Kidney (tissue), 22 donors: ENCODE measurements at places on chromosomes 13 and 19. TPM values are rescaled to one million over a fixed set of nuclear protein-coding genes. Genes with fewer than 3 reads are reported as not detected.

DNA sequence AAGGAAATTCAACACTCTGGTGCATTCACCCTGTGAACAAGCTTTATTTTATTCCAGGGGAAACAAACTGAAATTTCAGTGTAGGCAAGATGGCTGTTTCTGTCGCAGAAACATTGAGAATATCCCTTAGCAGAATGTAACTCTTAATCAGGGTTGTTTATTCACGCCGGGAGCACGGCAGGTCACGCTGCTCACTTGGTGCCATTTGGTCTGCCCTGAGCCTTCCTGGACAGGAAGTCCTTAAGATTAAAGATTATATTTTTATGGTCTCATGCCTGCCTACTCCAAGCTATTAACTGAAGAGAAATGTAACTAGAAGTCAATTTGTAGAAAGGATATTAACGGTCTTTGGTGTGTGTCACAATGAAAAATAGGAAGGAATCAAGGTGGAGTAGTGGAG lies 185.3 kb upstream of the ARGLU1 start:
- no peaks in the 10 kb centered on the region for H3K36me3 ChIP-seq
- H3K4me1 ChIP-seq: no peaks in the 10 kb centered on the region
- no peaks in the 10 kb centered on the region for H3K27me3 ChIP-seq
- DNase-seq: no peak

SELENOV gene
- not detected for total RNA-seq

- no peak for DNase-seq
- no peak overlapping the region for H3K27ac ChIP-seq
- no peaks in the 10 kb centered on the region for H3K4me1 ChIP-seq
- no peak overlapping the region for H3K4me3 ChIP-seq
These were observed 67.8 kb downstream of the SACS start for GRCh38 chr13:23365652-23366051.

- peak; percentile 97 for DNase-seq
- H3K27me3 ChIP-seq: no peaks in the 10 kb centered on the region
- peak within 1 kb of the TSS; percentile 99 for H3K27ac ChIP-seq
- H3K36me3 ChIP-seq: no peaks in the 10 kb centered on the region
- peak within 1 kb of the TSS; percentile 91 for H3K4me3 ChIP-seq
These were observed at the start of gene LSR for GRCh38 chr19:35248310-35249145. TSS of gene LSR (plus strand) at chr19:35249002. CDS start at chr19:35249023, 21 bp downstream.

DNA sequence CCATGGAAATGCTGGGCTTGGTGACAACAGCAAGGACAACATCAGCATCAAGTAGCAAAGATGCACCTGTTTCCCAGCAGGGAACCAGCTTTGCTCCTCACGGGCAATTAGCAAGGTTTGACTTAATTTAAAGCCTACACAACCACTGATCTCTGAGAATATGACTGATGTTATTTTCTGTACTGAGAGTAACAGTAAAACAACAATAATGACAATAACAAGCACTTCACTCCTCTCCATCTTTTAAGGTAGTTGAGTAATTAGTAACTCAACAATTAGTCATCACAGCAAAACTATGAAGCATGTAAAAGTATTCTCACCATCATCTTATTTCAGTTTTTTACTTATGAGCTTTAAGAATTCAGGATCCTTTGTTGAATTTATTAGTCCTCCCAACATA lies 37.3 kb downstream of the ENOX1 start:
- H3K36me3 ChIP-seq: no peaks in the 10 kb centered on the region
- no peaks in the 10 kb centered on the region for H3K4me1 ChIP-seq
- H3K27ac ChIP-seq: no peak overlapping the region
- no peak overlapping the region for H3K4me3 ChIP-seq
- H3K27me3 ChIP-seq: no peaks in the 10 kb centered on the region

GRCh38 chr13:21636656-21637055 lies 32.7 kb upstream of the MICU2 start:
- DNase-seq: no peak
- H3K27ac ChIP-seq: peak overlapping the region; percentile 9
- no peaks in the 10 kb centered on the region for H3K27me3 ChIP-seq
- no peaks in the 10 kb centered on the region for H3K4me1 ChIP-seq

ERVK3-1 gene
- 35.4 TPM for total RNA-seq

GRCh38 chr19:10764340-10764894 lies 46.5 kb downstream of the DNM2 start:
- peaks cover 3% of the 10 kb centered on the region for H3K4me1 ChIP-seq
- no peaks in the 10 kb centered on the region for H3K27me3 ChIP-seq
- H3K27ac ChIP-seq: peak overlapping the region; percentile 92
- peaks cover 4% of the 10 kb centered on the region for H3K36me3 ChIP-seq
- peak; percentile 91 for DNase-seq

VAV1 gene
- 15.5 TPM for total RNA-seq

DNA sequence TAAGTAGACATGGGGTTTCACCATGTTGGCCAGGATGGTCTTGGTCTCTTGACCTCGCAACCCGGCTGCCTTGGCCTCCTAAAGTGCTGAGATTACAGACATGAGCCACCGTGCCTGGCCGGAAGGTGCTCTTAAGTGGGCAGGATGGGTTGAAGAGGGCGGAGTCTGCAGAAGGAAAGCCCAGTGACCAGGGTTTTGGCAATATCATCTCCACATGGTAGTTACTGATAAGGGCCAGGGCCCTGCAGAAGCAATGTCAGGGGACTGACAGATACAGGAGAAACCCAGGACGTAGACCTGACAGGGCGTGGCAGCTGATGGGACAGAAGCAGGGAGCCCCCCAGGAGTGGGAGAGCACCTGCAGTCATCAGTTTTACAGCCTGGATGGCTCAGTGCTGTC lies 45.7 kb upstream of the RNF113B start:
- no peaks in the 10 kb centered on the region for H3K36me3 ChIP-seq
- no peak for DNase-seq
- peak overlapping the region; percentile 2 for H3K27ac ChIP-seq
- no peaks in the 10 kb centered on the region for H3K27me3 ChIP-seq

- no peaks in the 10 kb centered on the region for H3K36me3 ChIP-seq
- no peak overlapping the region for H3K4me3 ChIP-seq
- DNase-seq: no peak
- no peak overlapping the region for H3K27ac ChIP-seq
- no peaks in the 10 kb centered on the region for H3K27me3 ChIP-seq
- H3K4me1 ChIP-seq: no peaks in the 10 kb centered on the region
These were observed 982.4 kb upstream of the MIR17HG start for GRCh38 chr13:90365130-90365529.

DNA sequence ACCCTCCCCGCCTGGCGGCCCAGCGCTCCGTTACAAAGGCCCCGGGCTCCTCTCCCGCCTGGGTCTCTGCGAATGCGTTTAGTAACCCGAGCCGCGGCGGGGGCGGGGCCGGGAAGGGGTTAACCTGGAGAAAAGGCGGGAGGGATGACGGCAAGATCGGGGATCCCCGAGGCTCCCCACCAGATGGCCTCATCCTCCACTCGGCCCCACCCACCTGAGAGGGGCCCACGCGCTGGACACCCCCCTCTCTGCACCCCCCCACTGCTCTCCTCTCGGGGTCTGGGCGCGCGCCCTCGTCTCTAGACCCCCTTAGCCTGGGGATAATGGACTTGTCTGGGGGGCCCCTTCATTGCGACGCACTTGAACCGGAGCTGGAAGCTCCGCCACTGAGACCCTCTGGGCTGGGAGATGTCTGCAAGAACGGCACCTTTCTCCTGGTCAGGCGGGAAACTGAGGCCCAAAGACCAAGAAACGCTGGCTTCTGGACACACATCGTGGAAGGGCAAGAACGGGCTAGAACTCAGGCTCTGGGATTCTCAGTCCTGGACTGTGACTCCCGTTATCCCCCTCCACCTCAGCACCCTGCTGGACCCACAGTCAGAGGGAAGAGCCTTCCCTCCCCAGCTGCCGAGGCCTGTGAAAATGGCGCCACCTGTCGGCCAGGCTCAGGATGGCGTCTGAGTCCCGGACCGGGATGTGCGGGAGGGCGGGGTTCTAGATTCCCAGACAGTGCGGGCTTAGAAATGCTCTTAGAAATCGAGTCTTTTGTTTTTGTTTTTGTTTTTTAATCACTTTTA lies 2.9 kb upstream of the LTBP4 start:
- no peak overlapping the region for H3K27ac ChIP-seq
- H3K36me3 ChIP-seq: no peaks in the 10 kb centered on the region
- H3K27me3 ChIP-seq: peaks cover 2% of the 10 kb centered on the region

PCDH9 gene
- total RNA-seq: 9.5 TPM

GRCh38 chr13:39578821-39579291 lies 24.1 kb downstream of the LHFPL6 start:
- peaks cover 2% of the 10 kb centered on the region for H3K4me1 ChIP-seq
- no peaks in the 10 kb centered on the region for H3K27me3 ChIP-seq
- no peaks in the 10 kb centered on the region for H3K36me3 ChIP-seq
- DNase-seq: no peak
- H3K4me3 ChIP-seq: no peak overlapping the region

DNA sequence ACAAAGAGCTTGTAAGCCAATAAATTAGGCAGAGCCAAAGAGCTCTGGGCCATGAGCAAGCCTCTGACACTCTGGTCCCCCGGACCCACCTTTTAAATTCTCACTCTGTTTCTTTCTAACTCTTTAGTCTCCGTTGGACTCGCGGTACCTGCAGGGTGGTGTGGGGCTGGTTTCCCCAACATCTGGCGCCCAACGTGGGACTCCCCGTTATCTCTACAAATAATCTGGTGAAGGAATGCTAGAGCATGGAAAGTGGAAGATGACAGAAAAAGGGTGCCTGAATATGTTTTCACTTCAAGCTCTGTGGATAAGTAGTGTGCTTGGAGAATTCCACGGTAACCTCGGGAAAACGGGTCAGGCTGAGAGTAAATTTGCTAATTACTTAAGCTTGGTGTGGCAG lies 36.5 kb upstream of the CYP2B6 start:
- H3K4me1 ChIP-seq: no peaks in the 10 kb centered on the region
- H3K27ac ChIP-seq: no peak overlapping the region
- DNase-seq: no peak

- no peak for DNase-seq
- no peaks in the 10 kb centered on the region for H3K4me1 ChIP-seq
- H3K27me3 ChIP-seq: no peaks in the 10 kb centered on the region
- no peak overlapping the region for H3K4me3 ChIP-seq
These were observed 66.8 kb upstream of the RFC3 start for GRCh38 chr13:33751151-33751550.

DNA sequence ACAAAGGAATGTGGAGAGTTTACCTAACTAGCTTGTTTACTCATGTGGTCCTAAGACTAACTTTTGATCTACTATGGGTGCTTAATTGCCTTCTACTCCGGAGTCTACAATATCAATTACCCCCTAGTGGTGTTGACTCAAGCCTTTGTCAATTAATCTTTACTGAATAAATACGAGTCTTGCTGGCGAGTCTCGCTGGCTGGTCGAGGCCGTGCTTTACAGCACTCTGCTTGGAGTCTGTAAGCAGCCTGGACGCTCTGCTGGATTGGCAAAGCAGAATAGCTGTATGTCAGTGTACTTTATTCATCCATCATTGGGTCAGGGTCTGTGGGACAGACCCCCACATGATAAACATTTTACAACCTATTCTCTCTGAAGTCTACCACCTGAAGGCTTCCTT lies 9.9 kb upstream of the SPART start:
- DNase-seq: no peak
- peak overlapping the region; percentile 38 for H3K27ac ChIP-seq
- H3K36me3 ChIP-seq: no peaks in the 10 kb centered on the region
- no peaks in the 10 kb centered on the region for H3K4me1 ChIP-seq

DNA sequence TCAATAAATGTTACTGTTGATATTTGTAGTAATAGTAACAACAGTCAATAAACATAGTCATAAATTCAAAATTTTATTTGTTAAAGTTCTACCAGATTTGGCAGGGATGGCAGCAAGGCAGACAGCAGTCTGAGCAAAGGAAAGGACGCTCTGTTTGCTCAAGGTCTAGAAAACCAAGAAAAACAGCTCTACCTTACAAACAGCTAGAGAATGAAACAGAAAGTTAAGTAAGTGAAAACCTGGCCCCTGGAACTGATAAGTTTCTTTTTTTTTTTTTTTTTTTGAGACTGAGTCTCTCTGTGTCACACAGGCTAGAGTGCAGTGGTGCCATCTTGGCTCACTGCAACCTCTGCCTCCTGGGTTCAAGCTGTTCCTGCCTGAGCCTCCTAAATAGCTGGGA lies 27.9 kb downstream of the ENOX1 start:
- no peaks in the 10 kb centered on the region for H3K4me1 ChIP-seq
- H3K27ac ChIP-seq: no peak overlapping the region
- H3K36me3 ChIP-seq: no peaks in the 10 kb centered on the region
- no peaks in the 10 kb centered on the region for H3K27me3 ChIP-seq

TNFSF9 gene
- 1.1 TPM for total RNA-seq
